Pons (tissue), 1 donor: ENCODE measurements at places on chromosomes 4 and X.

DNA sequence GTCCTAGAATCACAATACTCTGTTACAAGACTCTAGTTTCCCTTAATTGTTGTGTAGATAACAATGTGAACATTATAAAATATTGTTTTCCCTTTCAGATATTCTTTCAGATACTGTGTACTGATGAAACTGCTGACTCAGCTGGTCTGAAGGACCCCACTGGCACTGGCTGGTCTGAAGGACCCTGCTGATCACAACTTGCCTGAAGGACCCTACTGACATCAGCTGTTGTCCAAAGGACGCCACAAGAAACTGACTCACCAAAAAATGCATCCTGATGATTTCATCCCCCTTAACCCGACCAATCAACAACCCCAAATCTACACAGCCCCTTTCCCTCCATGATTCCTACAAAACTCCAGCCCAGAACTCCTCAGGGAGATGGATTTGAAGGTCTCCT is 258.8 kb upstream of the GNPDA2 start:
- no peak for DNase-seq

DNA sequence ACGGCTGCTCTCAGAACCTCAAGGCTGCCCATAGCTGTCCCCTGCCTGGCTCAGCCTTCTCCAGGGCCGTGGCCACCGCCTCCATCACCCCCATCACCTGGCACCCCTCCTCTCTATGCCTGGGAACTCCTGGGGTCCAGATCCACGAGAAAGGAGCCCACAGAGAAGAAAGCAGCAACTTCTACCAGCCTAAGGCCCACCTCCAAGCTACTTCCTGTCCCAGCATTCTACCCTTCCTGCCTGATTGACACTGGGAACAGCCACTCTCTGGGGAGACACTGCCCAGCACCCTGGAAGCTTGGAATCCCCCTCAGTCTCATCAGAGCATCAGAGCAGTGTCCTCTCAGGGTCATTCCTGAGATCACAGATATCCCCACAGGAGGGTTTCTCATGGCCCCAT is 36.9 kb upstream of the PROM1 start:
- no peak for DNase-seq

DNA sequence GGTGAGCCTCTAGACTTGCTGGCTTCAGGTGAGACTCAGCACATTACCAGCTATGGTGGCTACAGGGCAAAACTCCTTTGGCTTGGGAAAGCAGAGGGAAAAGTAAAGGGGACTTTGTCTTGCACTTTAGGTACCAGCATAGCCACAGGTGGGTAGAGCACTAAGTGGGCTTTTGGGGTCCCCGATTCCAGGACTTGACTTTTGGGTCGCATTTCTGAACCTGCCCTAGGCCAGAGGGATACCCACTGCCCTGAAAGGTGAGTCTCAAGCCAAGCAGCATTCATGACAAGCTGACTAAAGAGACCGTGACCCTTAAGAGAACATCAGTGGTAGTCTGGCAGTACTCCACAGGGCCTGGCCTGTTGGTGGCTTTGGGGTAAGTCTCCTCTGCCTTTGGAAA is 224.8 kb downstream of the CFAP299 start:
- no peak for DNase-seq

DNA sequence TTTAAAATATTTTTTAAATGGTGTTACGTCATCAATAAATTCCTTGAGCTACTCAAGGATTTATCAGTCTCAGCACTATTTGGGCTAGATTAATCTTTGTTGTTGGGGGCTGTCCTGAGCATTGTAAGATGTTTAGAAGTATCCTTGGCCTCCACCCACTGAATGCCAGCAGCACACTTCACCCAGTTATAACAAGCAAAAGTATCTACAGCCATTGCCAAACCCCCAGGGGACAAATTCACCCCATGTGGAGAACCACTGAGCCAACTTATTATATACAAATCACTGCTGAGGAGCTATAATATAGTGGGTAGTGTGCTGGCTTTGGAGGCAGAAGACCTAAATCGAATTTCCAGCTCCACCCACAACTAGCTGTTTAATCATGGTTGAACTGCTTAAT is 58.3 kb downstream of the ATP10D start:
- no peak for DNase-seq

GRCh38 chrX:70141373-70141772 is 8.1 kb downstream of the IGBP1 start:
- DNase-seq, result no peak

DNA sequence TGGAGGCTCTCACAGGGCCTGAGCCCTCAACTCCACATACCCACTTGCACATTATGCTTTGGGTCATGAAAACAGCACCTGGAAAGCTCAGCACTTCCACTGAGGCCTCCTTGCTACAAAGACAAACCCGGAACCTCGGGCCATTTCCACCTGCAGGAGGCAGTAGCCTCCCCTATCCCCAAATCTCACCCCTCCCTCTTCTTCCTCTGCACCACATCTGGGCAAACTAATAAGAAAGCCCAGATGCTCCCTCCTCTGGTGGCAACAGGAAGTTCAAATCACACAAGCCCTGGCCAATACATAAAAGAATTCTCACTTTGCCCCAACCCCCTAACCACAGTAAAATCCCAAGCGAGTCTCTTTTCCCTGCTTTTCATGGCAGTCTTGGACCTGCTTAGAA is 136.4 kb downstream of the MAPK10 start:
- DNase-seq, result no peak

- no peak for DNase-seq
Observed at GRCh38 chrX:151031391-151031975, 48.3 kb downstream of the HMGB3 start.

DNA sequence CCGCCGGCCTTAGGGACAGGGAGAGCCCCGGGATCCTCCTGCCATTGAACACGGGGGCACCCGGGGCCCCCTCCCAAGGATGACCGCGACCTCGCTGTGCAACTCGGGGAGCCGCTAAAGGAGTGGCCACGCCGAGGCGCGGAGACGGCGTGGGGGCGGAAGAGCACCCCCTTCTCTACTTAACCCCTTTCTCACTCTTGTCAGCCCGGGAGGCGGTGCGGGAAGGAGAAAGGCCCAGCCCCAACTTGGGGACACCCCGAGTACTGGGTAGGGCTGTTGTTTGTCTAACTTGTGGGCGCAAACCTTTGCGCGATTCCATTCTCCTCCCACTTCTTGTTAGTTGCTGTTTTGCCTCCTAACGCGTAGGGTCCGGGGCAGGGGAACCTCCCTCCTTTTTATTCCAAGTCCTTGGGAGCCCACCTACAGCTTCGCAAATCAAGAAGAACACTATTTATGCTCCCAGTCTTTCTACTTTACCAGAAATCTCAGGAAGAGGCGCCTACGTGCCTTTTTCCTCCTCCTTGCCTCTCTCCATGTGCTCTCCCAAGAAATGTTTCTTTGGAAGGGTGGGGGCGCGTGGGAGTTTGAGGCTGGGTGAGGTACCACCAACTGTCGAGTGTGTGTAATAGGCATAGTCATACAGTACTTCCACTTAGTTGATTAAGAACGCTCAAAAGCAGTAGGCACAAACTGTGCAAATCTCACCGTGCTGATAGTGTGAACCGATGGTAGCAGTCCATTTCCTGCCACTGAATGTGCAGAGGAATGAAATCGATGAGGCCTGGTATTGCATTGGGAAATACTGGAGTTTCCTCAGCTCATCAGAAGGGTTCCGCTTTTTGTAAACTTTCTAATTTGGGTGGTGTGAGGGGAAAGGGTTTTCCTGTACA is 813 bp downstream of the DIAPH2 start:
- DNase-seq, result peak; percentile 22

- DNase-seq, result no peak
Observed at GRCh38 chr4:61540944-61541343, 340.8 kb downstream of the ADGRL3 start.

DNA sequence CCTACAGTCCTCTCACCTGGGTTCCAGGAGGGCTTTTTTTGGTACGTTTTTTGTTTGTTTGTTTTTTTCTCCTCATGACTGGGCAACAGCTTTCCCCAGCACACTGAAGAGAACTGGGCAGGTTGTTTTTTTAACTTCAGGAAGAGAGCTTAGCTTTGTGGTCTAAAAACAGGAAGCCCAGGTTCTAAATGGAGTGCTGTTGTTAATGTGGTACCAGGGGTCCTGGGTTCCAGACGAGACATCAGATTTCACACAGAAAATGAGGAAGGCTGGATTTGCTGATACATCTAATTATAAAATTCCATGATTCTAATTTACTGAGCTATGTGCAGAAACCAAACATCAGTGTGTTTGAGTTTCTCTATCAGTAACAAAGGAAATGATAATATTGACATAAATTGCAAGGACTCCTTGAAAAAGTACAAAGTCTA is 4.2 kb downstream of the MYOZ2 start:
- DNase-seq, result peak; percentile 71

- no peak for DNase-seq
Observed at GRCh38 chr4:4420421-4420820, 33.5 kb downstream of the NSG1 start.

DNA sequence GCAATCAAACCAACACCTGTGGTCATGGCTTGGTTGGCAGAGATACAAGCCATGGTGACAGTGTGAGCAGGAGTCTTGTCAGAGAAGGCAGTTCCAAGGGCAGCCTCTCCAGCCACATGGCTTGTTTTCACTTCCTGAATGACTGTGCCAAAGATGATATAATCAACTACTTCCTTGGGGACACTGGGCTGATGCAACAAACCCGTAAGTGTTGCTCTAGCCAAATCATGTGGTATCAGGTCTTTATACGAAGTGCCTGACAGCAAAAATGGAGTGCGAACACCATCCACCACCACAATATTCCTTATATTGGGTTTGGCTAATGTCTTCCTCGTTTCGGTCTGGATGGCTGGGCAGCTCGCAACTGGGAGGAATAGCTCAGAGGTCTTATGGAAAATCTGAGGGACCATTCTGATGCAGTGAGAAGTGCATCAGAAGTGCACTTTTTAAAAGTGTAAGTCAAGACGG is 922.0 kb downstream of the NLGN4X start:
- no peak for DNase-seq

- DNase-seq, result peak; percentile 8
Observed at GRCh38 chrX:38768079-38768478, 33.2 kb upstream of the MID1IP1 start.

DNA sequence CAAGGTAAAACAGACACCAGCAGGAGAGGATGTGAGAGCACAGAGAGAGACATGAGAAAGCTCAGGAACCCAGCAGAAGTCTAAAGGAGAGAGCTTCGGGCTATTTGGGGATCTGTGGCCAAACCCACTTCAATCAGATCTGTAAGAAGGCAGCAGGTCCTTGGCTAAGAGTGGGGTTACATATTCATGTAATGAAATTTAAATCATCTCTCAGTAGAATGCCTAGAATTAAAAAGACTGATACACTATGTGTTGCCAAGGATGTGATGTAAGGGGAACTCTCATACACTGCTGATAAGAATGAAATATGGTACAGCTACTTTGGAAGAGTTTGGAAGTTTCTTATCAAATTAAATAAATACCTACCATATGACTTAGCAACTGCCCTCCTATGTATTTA is 35.8 kb downstream of the PDE5A start:
- no peak for DNase-seq

GRCh38 chrX:42695800-42696358 is 82.1 kb downstream of the PPP1R2C start:
- no peak for DNase-seq

- DNase-seq, result no peak
Observed at GRCh38 chr4:185205697-185206342, 2.0 kb upstream of the CFAP97 start.

DNA sequence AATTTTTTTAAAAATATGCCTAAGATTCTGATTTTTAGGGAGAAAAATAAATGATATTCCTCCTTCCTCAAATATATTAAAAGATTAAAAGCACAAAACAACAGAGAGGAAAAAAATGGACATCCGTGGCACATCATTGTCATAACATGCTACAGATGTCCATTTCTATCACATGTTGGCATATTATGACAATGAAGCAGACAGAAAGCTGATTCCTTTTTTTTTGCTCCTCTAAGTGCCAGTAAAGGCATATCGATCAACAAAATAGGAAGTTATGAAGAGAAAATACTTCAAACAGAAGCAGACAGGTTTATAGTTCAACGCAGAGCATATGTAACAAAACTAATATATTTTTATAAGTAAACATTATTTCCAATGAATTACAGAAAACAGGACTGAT is 11.2 kb downstream of the KLHL8 start:
- DNase-seq, result no peak

DNA sequence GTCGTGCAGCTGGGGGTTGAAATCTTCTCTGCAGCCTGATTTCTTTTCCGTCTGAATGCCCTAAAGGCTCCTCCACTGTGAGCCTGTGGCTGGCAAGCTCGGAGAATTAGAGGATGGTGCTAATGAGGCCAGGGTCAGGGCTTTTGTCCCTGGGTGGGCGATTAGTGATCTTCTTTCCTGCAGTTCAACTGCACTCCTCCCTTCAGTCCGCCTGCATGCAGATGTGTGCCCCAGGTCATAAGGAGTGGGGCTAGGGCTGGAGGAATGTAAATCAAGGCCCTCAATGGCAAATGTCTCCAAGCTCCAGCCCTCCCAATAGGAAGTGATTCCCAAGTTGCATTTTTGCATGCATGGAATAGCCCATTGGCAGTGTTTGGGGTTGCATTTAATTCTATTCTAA is 405.0 kb downstream of the AFF2 start:
- no peak for DNase-seq

DNA sequence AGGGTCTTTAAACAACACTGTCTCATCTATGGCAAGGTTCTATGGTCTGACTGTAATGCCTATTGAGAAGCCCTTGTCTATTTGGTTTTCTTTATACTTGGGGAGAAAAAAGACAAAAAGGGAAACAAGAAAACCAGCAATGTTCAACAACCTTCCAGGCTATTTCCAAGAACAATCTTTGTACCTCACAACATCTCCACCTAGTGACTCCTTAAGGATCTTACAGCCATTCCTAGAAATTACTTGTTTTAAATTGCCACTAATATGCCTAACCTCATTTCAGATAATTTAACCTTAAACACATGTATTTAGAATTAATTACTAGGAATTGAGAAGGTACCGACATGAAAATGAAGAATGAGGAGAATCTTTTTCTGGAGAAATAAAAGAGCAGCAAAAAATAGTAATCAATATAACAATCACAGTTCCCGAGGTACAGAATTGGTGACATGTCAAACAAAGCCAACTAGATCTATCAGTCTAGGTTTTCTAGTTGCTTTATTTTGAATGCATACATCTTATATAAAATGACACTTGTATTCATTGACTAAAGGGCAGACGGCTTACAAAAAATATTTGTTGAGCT is 1.6 kb upstream of the RBM46 start:
- peak; percentile 62 for DNase-seq

DNA sequence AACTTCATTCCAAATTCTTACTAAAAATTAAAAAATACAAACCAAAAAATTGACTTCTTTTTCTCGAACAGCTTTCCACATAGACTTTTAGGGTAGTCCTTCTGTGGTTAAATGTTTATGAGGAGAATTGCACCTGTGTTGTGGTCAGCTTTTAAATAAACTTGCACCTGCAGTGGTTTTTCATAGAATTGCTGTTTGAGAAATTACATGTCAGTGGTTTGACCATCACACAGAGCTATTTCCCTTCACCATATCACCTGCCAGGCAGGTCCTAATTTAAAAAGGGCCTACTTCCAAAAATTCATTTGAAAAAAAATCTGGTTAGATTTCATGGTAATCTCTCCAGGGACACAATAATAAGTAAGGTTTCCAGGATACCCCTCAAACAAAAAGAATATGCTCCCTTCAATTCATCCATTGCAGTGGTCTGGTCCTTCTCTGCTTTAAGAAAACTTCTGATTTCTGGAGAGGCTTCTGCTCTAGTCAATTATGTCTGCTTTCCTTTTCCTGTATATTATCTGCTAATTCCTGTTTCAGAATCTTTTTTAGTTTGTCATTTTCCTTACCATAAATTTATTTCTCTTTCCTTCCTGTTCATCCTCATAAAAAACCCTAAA is 9.8 kb upstream of the UTP3 start:
- DNase-seq, result no peak
